ENCODE measurements at places on chromosomes 5 and 9.

GRCh38 chr9:87546704-87547103 is 49.0 kb downstream of the DAPK1 start:
- no peak for DNase-seq

- DNase-seq, result no peak
Measured at GRCh38 chr5:85647349-85648127, 970.2 kb upstream of the COX7C start.

DNA sequence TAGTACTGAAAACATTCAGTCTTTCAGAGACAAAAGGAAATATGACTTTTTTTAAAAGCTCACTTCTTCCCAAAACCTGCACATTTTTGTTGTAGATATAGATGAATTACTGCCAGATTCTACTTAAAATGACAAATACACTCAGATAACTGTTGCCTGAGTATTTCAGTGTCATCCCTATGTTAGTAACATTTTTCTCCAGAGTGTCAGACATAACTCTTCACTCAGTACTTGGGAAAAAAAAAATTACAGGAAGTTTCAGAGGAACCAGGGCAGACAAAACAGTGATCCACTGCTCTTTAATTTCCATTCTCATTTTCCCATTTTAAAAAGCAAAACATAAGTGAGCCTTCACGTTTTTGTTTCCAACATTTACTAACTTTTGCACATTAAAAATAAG is 79.3 kb upstream of the ITGA1 start:
- no peak for DNase-seq

GRCh38 chr5:157511651-157512644 is 51.9 kb downstream of the NIPAL4 start:
- DNase-seq, result no peak

DNA sequence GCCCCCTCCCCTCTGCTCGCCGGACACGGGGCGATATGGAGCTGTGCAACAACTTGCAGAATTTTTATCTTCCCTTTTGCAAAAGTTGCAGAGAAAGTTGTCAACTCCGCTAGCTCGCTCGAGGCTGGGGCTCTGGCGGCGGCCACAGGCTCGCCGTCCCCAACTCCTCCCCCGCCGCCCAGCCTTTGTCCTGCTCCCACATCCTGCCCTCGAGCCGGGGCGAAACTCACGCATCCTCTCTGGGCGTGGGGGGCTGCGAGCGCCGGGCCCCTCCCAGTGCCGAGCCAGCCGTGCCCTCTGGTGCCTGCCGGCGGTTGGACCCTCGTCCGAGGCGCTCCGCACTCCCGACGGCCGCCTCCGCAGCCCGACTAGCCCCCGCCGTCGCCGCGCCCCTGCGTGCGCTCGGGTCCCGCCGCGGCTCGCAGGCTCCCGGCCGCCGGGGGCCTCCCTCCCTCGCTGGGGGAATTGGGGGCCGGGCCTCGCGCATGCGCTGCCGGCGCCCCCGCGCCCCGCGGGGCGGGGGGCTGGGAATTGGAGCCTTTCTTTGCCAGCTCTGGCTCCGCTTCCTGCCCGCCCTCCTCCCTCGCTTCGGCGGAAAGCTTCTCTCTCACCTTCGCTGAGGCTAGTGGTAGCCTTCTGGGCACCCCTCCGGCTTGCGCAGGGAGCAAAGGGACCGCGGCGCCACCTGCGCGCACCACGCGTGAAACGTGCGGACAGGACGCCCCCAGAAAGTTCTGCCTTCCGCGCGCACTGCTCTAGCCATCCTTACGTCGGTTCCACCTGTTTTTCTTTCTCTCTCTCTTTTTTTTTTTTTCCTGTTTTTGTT is at the start of gene CCNJL:
Gene CCNJL (minus strand): TSS at position 431 of the 826 bp plus-strand sequence. CDS start 641 bp downstream, outside the sequence.
- DNase-seq, result peak; percentile 87

- no peak for DNase-seq
Measured at GRCh38 chr9:89498852-89499480, 1.1 kb upstream of the SEMA4D start.

DNA sequence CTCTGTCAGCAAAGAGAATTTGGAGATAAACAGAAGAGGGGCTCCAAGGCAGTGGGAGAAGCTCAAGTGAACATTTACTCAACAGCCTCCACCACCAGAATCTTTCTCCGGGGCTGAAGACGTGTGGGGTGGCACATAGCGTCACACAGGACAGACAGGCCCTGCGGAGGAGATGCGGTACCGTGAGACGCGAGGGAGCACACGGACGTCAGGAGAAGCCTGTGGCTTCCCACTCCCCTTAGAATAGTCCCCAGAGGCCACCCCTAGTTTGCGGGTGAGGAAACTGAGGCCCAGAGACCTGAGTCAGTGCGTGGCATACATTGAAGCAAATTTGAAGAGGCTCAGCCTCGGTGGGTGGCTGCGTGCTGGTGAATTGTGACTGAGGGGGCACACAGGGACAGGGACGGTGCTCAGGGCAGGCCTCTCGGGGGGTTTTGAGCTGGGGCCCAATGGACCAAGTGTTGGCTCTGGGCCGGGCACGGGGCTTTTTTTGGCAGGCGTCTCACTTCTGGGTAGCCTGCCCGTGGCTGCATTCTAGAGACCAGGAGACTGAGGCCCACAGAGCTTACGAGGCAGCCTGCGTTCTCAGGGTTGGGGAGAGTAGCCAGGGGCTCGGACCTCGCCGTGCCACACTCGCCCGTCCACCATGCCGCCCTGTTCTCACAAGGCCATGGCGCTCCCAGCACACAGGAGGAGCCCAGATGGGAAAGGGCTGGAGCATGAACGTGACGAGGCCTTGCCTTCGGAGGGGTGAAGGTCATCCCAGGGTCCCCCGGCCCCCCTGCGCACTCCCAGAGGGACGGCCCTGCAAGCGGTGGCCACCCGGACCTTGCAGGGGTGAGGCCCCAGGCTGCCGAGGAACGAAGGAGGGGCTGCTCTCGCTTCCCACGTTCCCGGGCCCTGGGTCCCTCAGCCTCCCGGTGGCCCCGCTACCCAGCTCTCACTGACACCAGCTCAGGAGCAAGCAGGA is 220.6 kb downstream of the C9orf50 start:
- DNase-seq, result no peak

GRCh38 chr5:11037080-11037479 is 276.0 kb upstream of the DAP start:
- DNase-seq, result no peak

- no peak for DNase-seq
Measured at GRCh38 chr9:23663946-23664345, 162.1 kb downstream of the ELAVL2 start.

DNA sequence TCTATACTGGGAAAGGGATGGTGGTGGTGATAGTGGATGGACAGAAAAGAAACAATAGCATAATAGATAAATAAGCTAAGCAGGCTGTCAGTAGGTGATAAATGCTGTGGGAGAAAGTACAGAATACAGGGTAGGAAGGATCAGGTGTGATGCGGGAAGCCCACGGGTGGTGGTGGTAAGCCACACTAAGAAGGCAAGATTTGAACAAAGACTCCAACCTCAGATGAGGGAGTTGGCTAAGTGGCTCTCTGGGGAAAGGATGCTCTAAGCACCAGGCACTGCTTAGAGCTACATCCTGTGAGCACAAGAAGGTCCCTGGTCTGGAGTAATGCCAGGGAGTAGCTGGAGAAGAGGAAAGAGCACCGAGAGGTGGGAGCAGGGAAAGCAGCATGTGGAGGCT is 151.6 kb upstream of the KLF9 start:
- peak; percentile 6 for DNase-seq

GRCh38 chr5:81761270-81761669 is 10.4 kb upstream of the SSBP2 start:
- DNase-seq, result peak; percentile 75

DNA sequence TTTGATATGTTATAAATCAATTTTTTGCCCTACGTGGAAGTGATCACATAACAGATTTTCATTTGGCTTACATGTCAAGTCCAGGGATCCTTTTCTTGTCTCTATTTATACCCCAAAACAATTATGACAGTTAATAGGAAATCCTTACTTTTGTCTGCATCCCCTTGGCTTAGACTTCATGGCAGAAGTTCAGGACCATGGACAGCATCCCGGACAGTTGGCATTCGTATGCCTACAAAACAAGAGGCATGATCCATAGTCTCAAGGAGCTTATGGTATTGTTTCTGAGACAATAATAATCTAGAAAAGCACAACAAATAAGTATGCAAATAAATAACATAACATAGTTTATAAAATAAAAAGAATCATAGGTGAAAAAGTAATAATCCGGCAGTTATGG is 214.3 kb upstream of the GRIA1 start:
- DNase-seq, result peak; percentile 6

GRCh38 chr9:124840300-124840833 is 12.9 kb upstream of the WDR38 start:
- no peak for DNase-seq

DNA sequence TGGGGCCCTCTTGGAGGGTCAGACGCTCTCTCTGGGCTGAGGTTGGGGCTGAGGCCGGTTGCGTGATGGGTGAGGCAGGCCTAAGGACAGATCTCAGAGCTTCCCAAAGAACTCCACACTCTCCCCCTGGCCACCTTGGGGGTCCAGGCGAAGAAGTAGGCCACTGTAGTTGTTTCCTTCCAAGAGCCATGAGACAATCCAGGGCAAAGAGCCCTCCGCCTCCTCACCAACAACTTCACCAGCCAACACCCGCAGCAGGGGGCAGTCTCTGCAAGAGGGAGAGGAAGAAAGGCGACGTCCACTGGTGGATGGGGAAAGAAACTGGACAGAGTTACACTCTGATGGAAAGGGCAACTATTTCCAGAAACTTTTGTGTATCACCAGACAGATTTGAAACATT is 10.7 kb downstream of the SLC35A4 start:
- DNase-seq, result peak; percentile 21

GRCh38 chr5:56360816-56361215 is 127.7 kb upstream of the ANKRD55 start:
- DNase-seq, result no peak

- DNase-seq, result no peak
Measured at GRCh38 chr9:2761424-2761823, 44.1 kb downstream of the KCNV2 start.

DNA sequence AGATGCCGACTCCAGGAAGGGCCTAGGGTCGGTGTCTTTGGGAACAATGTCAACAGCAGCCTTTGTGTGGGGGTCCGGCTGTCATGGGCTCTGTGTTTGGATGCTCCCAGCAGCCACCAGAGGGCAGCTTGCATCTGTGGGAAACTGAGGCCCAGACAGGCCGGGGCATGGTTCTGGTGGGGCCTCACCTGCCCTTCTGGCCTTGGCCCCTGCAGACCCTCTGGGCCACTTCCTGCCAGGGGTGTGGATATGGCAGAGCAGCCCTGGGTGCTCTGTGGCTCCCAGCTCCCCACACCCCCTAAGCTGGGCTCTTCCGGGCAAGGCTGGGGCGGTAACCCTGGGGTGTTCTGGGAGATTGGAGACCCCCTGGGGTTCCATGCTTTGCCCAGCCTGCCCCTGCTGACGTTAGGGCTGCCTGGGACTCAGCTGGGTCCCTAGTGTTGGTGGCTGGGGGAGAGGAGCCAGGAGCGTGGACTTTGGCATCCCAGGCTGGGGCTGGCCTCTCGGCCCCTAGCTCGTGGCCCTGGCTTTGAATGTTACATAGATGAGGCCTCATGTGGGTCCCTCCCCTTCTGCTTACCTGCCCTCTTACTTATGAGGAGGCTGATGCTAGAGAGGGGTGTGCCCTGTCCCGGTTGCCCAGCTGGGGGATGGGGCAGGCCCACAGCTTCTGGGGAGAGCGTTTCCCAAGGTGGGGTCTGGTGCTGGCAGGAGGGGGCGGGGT is 38.3 kb downstream of the RXRA start:
- no peak for DNase-seq

DNA sequence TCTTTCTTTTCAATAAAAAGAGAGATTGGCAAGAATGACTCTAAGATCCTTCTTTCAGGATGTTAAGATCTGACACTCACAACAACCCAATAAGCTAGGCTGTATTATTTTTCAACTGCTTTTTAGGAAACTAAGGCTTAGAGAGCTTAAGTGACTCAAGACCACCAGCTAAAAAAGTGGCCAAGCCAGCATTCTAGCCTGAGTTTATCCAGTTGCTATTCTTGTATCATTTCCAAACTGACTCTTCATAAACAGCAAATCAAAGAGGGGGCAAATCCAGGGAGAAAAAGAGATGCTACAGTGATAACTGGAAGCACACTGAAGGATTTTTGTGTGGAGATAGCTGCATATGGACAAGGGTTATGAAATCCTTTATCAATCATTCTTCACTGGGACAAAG is 47.1 kb downstream of the TMEM252 start:
- DNase-seq, result no peak

GRCh38 chr9:7196467-7196866 is 438.7 kb downstream of the KDM4C start:
- DNase-seq, result no peak

DNA sequence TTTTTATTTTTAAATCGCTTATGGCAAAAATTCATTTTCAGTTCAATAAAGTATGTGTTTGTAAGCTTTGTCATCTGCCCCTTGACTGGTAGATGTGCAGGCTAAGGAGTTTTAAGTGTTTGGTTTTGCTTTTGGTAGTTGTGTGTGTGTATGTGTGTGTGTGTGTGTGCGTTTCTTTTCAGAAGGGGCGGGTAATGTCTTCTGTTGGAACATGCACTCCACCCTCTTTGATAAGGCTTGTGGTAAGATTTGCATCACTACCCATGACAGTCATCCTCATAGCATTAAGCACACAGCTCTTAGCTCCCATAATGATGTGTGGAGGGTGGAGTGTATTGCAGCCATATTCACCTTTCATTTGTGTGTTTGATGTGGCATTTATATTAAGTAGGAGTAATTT is 92.1 kb upstream of the FSD1L start:
- DNase-seq, result peak; percentile 19

DNA sequence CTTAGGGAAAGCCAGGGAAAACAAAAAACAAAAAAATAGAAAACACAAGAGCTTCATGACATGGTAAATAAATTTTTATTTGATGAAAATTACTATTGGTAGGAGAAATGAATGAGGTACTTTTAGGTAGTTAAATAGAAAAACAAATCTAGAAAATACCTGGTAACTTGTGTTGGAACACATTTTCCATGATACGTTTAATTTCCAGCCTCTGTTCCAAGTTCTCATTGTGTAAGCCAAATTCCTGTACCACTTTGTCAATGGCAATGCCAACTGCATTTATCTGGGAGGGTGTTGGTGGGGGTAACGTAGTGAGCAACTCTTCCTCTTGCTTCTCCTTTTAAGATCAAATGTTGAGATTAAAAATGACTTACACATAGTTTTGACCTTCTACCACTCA is 9.4 kb downstream of the TUT7 start:
- DNase-seq, result no peak

DNA sequence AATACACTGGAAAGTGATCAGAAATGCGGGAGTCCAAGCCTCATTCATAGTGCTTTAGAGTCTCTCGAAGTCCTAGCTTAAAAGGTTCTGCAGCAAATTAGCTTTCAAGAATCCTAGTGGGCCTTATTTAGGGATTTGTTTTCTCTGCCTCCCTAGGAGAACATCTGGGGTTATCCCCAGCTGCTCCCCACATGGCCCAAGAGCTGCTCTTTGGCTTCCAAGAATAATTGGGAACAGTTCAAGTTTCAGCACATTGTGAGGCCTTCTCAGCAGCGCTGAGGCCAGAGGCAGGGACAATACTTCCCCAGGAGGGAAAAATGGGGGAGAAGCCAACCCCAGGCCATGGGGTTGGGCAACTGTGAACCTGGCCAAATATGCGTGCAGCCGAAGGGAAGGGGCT is 108.7 kb downstream of the LIFR start:
- DNase-seq, result no peak

DNA sequence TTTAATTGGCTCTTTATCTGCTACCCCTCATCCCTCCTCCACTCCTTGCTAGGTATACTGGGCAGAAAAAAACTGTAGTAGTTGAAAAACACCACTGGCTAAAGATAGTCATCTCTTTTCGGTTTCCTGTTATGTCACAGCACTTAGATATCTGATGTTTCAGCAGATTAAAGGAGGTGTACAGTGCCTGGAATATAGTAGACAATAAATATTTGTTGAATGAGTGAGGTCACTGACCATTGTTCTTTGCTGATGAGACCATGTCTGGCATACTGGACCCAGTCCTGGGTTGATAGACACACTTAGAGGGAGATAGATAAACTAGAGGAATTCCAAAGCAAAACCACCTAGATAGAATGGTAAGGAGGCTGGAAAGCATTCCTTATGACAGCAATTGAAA is 3.2 kb downstream of the GRPEL2 start:
- no peak for DNase-seq
